ENCODE measurements at places on chromosomes 2 and 18. TPM values are rescaled to one million over a fixed set of nuclear protein-coding genes. Genes with fewer than 3 reads are reported as not detected.

The KIF5C gene
- total RNA-seq = 366 TPM

The GPAT2 gene
- total RNA-seq = 0.49 TPM

The SERPINB5 gene
- 0.49 TPM for total RNA-seq

The HOXD8 gene
- 0.25 TPM for total RNA-seq

All from temporal lobe (tissue), 4 donors.